ENCODE measurements at places on chromosomes 1 and 21. TPM values are rescaled to one million over a fixed set of nuclear protein-coding genes. Genes with fewer than 3 reads are reported as not detected.

DNA sequence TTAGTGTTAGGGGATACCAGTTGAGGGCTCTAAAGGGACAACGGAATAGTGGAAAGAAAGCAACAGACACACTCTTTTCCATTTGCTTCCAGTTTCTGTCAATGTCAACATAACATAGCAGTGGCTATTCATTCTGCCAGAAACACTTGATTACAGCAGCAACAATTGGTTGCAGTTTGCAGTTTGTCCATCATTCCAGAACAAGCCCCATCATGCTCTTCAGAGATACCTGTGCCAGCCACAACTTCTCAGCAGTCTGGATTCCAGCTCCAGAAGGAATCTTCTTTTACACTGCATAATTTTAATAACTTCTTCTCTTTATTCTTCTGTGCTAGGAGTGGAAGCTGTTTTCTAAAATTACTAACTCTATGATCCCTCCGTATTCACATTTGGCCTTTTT lies 1521.4 kb downstream of the PLA2G4A start:
- no peak for DNase-seq

GRCh38 chr1:90510143-90510542 lies 207.0 kb downstream of the BARHL2 start:
- DNase-seq = no peak

DNA sequence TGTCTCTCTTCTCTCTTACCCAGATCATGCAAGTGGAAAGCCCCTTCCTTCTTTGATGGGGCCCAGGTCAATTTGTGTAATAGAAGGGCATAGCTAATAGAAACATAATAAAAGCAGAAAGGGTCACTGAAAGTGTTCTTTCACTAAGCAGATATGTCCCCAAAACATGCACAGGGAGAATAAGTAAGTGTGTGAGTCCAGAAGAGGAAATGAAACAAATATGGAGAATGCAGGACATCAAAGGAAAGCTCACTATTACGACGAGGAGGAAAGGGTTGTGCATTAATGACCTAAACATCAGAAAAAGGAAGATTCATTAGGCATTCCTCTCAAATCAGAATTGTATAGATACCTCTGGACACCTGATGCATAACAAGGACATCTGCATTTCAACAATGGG lies 81.4 kb upstream of the SMYD2 start:
- no peak for DNase-seq

The KCNAB2 gene
- 20.4 TPM for total RNA-seq

Measured in glutamatergic neuron (in vitro differentiated cells).